ENCODE measurements at places on chromosomes 3 and 15.

GRCh38 chr3:14783480-14784086, 35.2 kb upstream of the FGD5 start:
- no peak for DNase-seq

DNA sequence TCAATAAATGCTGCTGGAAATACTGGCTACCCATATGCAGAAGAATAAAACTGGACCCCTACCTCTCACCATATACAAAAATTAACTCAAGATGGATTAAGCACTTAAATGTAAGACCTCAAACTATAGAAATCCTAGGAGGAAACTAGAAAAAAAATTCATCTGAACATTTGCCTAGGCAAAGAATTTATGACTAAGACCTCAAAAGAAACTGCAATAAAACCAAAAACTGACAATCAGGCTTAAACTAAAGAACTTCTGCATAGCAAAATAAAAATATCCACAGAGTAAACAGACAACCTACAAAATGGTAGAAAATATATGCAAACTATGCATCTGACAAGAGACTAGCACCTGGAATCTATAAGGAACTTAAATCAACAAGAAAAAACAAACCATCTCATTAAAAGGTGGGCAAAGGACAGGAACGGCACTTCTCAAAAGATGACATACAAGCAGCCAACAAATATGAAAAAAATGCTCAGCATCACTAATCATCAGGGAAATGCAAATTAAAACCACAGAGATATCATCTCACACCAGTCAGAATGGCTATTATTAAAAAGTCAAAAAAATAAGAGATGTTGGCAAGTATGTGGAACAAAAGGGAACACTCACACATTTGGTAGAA, 47.0 kb downstream of the MYO9A start:
- no peak for DNase-seq

DNA sequence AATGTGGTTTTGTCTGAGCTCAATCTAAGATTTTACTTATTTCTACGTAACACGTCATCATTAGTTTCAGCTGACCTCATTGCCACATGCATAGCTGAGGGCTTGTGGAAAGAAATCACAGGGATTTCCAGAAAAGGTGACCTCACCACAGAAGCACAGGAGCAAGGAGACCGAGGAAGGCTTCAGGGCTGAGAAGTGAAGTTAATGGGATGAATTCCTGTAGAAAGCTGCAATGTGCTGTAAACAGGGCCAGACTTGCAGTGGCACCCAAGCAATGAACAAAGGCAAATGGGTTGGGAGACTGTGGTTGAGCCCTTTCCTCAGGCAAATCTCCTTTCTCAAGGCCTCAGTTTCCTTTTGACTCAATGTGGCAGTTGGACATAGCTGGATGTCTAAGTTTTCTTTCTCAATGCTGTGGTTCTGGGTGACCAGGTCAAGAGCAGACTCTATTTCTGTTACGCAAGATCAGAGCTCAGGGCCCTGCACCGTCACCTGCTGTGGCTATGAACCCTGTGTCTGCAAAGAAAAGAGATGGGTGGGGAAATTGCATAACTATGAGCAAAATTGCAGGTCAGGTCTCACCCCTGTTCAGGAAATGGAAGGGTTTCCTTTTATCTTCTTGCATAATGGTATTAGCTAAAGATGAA, 252.2 kb upstream of the TBL1XR1 start:
- no peak for DNase-seq

- DNase-seq, result no peak
Measured at GRCh38 chr15:78691851-78692421, 50.9 kb upstream of the CHRNB4 start.

DNA sequence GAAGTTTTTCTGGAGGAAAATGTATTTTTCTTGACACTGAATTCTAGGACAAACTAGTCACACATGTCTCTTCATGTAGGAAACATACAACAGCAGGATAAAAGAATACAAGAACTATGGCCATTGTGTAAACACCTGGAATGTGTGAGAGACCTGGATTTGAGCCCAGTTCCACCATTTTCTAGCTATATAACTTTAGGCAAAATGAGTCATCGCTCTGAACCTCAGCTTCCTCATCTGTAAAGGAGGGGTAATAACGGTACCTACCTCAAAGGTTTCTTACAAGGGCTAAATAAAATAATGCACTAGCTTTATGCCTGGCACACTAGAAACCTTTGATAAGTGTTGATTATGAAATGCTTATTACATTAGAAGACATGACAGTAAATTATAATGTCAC, 57.8 kb downstream of the RIOX2 start:
- DNase-seq, result no peak

- DNase-seq, result no peak
Measured at GRCh38 chr3:152511904-152512303, 243.2 kb downstream of the MBNL1 start.

DNA sequence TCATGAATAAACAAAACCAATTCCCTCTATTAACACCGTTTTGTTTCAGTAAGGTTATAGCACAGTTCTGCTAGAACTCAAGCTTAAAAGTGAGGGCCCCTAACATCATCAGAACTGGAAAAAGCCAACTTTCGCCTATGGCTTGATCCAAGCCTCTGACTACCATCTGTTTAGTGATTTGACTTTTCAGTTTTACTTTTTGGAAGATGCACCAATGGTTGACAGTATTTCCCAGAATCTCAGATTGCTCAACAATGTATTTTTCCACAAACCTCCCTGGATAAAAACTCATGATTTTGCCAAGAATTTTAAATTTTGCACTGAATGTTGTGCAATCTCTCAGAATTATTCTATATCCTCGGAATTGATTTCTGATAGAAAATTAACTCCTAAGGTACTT, 190.7 kb downstream of the LSAMP start:
- DNase-seq, result no peak

GRCh38 chr3:117625174-117625573, 915.6 kb downstream of the TUSC7 start:
- DNase-seq, result no peak

DNA sequence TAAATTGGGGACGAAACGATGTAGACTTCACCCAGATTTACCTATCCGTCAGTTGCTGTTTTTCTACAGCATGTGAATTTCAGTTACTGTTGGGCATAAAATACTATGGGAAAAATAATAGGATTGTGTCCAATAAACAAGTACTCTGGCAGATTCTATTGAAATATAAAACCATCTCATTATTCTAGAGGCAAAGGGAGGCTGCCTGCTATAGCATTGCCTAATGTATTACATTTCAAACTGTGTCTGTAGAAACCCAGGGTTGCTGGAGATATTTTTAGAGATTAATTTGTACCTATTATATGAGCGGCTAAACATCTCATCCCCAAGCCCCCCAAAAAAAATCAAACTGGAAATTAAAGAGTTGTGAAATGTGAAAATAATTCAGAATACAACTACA, 159.6 kb upstream of the IL12A start:
- no peak for DNase-seq

DNA sequence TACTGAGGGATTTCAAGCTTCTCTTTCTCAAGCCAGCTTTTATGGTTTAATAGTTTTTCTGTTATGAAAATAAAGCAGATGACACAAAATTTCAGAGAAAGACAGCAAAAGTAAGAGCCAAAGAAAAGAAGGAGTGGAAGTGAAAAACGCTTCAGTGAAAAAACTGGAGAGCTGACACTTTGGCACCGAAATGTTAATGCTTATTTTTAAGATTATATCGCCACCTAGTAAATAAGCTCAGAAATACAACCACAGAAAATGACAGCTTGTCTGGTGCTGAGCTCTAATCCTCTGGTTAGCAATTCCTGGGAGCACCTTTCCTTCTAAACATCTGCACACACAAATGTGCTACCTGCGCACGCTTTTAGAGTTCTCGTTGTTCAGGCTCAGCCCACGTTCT, 101.6 kb downstream of the ZPLD1 start:
- peak; percentile 69 for DNase-seq

GRCh38 chr3:16461463-16462245, 51.8 kb downstream of the RFTN1 start:
- DNase-seq, result no peak

DNA sequence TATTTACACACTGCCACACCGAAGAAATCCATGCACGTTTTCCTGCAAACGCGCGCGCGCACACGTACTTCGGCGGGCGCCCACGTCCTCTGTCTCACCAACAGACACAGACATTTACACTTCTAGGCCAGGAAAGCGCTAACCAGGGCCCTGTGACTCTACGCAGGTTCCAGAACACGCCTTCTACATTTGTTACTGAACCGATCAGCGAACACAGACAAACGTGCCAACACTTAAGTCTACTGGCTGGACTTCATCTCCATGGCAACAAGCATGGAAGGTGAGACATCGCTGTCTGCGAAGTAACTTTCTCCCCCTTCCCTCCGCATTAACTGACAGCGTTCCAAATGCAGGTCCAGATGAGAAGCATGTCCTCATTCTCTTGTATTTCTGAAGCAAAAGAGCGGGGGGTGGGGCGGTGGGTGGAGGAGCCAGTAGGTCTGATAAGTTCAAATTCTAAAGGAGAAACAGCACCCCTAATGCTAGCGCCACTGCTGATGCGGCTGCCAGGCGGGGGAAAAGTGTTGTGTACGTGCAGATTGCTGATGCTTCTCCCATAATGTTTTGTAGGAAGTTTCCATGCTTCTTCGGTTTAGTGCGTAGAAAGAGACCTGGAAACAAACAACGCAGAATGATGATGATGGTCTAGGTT, at the start of gene CTXN2:
TSS of gene CTXN2 (plus strand) at position 92 of the 652 bp plus-strand sequence. CDS start 9,636 bp downstream, outside the sequence.
- peak; percentile 80 for DNase-seq

DNA sequence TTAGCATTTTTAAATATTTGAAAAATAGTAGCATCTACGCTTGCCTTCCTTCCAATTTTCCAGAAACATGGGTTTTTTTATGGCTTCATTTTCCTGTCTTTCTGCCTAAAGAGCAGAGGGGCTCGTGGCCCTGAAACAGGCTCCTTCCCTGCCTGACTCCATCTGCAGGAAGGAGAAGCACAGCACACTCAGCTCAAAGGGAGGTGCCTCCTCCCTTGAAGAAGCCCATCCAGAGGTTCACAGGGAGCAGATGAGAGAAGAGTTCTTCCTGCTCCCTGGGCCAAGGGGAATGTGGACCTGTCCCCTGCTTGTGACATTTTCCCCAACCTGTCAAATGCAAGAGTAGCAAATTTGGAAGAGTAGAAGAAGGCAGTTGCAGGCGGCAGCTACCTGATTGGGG, 55.8 kb downstream of the BBX start:
- no peak for DNase-seq

DNA sequence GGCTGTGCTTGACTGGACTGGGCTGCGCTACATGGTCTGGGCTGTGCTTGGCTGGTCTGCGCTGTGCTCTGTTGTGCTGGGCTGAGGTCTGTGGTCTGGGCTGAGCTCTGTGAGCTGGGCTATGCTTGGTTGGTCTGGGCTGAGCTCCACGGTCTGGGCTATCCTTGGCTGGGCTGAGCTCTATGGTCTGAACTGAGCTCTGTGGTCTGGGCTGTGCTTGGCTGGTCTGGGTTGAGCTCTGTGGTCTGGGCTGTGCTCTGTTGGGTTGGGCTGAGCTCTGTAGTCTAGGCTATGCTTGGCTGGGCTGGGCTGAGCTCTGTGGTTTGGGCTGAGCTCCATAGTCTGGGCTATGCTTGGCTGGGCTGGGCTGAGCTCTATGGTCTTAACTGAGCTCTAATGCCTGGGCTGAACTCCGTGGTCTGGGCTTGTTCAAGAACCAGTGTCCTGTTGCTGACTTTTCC, 92.0 kb downstream of the PLXNA1 start:
- peak; percentile 65 for DNase-seq

GRCh38 chr3:143707848-143708247, 140.4 kb downstream of the SLC9A9 start:
- peak; percentile 31 for DNase-seq

- no peak for DNase-seq
Measured at GRCh38 chr15:39618063-39618823, 37.4 kb downstream of the THBS1 start.

- no peak for DNase-seq
Measured at GRCh38 chr3:197340521-197340871, 42.1 kb upstream of the DLG1 start.

DNA sequence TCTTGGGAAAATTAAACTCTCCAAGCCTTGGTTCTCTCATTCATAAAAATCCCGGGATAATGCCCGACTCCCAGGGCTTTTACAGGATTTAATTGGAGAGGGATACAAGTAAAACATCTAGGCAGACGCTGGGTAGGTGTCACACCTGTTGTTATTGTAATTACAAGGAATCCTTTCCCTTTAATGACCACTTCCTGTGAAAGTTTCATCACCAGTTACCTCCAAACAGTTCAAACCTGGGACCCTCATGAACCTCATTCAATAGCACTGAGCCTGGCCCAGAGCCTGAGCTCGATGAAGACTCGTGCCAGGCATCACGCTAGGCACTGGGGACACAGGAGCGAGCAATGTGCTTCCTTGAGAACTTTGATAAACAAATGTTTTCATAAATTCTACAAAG, 2.1 kb upstream of the RYK start:
- DNase-seq, result no peak

DNA sequence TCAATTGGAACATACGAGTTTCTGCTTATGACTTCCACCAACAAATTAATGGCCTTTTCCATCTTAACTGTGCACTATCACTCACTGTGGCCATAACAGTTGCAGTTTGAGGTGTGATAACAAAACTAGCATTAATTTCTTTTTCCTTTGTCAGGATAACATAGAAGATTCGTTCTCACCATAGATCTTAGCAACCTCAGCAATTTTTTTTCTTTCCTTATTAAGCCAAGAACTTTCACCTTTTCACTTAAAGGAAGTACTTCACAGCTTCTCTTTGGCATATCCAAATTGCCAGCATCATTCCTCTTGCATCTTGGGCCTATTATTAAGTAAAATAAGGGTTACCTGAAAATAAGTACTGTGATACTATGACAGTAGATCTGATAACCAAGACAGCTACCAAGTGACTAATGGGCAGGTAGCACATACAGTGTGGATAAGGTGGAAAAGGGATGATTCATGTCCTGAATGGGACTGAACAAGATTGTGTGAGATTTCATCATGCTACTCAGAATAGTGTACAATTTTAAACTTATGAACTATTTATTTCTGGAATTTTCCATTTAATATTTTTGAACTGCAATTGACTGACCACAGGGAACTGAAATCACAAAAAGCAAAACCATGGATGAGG, 46.6 kb downstream of the CEP70 start:
- DNase-seq, result no peak

- DNase-seq, result peak; percentile 58
Measured at GRCh38 chr3:125079675-125080045, 23.9 kb upstream of the HEG1 start.

DNA sequence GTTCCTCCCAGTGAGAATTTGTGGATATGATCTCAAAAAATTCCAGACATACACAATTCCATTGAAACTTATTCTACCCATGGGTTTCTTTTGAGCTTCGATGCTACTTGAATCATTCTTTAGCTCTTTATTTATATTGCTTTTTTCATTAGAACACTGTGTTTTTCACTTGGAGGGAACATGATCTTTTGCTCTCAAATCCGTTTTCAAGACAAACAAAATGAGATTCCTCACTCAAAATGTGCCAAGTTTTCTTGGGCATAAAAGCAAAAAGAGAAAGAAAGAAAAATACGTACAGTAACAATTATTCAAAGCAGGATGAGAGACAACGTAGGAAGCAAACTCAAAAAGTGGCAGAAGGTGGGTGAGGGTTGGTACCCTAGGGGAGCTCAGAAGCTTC, 118.8 kb upstream of the PDZRN3 start:
- DNase-seq, result no peak
